Lower lobe of right lung (tissue), 2 donors: ENCODE measurements at places on chromosomes 12 and 14. TPM values are rescaled to one million over a fixed set of nuclear protein-coding genes. Genes with fewer than 3 reads are reported as not detected.

- H3K27ac ChIP-seq = no peak overlapping the region
- DNase-seq = no peak
- no peak overlapping the region for H3K4me3 ChIP-seq
- H3K36me3 ChIP-seq = no peaks in the 10 kb centered on the region
- H3K27me3 ChIP-seq = peaks cover 8% of the 10 kb centered on the region
- peaks cover 29% of the 10 kb centered on the region for H3K4me1 ChIP-seq
These were observed 19.8 kb upstream of the LYZ start for GRCh38 chr12:69328426-69328825.

DNA sequence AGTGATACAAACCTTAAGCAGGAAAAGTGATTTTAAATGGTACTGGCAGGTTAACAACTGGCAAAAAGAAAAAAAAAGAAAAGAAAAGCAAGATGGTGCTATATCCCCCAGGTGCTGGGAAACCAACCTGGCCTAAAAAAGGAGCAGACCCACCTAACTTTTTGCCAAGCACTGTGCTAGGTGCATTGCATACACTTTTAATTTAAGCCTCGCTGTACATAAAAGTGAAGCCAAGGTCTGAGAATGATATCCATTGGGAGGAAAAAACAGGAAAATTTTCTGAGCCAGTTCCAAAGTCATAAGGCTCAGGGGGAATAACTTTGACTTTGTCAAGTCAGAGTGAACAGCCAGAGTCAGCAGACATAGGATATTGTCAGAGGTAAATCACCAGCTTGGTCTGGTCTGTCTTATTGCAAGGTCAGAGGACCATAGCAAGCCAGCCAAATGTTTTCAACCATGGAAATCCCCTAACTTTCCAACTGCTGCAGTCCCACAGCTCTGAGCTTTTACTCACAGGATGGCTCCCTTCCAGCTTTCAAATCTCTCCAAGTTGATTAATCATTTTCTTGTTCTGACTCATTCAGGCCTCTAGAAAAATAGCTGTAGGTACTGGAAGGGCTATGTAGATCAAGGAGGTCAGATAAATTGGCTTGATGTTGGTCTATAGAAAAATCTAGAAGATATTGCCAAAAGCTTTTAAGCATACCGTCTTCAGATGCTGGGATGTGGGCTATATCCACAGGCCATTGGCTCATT, 412.9 kb downstream of the RAD51B start:
- no peaks in the 10 kb centered on the region for H3K36me3 ChIP-seq
- no peak for DNase-seq
- no peaks in the 10 kb centered on the region for H3K27me3 ChIP-seq
- H3K27ac ChIP-seq = peak overlapping the region; percentile 51

- H3K36me3 ChIP-seq = no peaks in the 10 kb centered on the region
- no peak for DNase-seq
- H3K27me3 ChIP-seq = no peaks in the 10 kb centered on the region
- H3K27ac ChIP-seq = no peak overlapping the region
These were observed 1.7 kb upstream of the DGLUCY start for GRCh38 chr14:91112194-91112593.

GRCh38 chr12:51128919-51129318, 44.0 kb downstream of the TFCP2 start:
- no peaks in the 10 kb centered on the region for H3K27me3 ChIP-seq
- no peaks in the 10 kb centered on the region for H3K4me1 ChIP-seq
- peaks cover 14% of the 10 kb centered on the region for H3K36me3 ChIP-seq
- no peak overlapping the region for H3K4me3 ChIP-seq
- no peak overlapping the region for H3K27ac ChIP-seq
- no peak for DNase-seq

DNA sequence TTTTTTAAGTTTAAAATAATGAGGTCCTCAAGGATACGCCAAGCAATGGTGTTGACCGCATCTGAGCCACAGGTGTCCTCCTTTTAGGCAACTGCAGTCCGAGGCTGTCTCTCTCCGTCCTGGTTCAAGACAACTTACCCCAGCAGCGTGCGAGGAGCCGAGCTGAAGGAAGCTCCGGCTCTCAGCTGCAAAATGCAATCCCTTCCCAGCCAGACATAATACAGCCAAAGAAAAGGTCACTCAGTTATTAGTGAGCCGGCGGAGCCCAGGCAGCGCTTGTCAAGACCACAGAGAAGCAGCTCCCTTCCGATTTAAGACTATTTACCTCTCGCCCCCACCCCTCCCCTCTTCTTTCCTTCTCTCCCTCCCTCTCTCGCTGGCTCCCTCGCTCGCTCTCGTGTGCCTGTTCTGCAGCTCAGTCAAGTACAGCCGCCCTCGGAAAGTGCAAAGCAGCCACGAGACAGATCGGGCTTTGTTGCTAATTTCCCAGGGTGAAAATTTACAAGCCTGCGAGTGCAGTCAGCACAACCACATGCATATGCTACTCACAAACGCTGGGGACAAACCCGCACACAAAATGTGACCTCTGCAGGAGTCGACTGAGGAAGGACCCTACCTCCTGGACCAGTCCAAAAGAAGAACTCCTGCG, 363 bp upstream of the LMO3 start:
- peak overlapping the region; percentile 56 for H3K4me3 ChIP-seq
- H3K36me3 ChIP-seq = no peaks in the 10 kb centered on the region
- H3K27ac ChIP-seq = peak overlapping the region; percentile 78
- peaks cover 15% of the 10 kb centered on the region for H3K27me3 ChIP-seq

DNA sequence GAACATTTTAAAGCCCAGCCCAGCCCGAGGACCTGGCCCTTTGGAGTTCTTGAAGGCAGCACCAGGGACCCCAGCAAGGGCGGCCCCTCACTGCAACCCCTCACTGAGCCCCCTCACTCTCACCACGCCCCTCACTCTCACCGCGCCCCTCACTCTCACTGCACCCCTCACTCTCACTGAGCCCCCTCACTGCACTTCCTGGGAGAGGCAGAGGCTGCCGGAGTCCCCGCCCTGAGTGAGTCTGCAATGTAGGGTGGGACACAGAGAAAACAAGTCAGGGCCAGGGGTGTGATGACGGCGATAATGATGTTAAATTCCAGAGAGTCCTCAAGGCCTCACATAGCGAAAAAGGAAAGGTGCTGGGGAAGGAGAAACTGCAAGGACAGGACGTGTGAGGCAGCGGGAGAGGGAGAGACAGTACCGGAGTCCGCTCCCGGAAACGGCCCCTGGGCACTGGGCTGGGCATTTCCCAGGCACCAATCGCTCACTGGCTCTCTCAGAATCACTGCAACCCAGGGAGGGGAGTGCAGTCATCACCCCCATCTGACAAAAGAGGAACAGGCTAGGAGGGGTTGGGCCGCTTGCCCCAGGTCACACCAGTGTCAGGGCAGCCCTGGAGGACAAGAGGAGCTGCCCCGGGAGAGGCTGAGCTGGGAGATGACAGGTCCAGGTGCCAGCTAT, 24.9 kb downstream of the CCDC88C start:
- no peaks in the 10 kb centered on the region for H3K36me3 ChIP-seq
- H3K4me1 ChIP-seq = peaks cover 63% of the 10 kb centered on the region
- no peak overlapping the region for H3K27ac ChIP-seq
- H3K4me3 ChIP-seq = no peak overlapping the region
- DNase-seq = peak; percentile 59

DNA sequence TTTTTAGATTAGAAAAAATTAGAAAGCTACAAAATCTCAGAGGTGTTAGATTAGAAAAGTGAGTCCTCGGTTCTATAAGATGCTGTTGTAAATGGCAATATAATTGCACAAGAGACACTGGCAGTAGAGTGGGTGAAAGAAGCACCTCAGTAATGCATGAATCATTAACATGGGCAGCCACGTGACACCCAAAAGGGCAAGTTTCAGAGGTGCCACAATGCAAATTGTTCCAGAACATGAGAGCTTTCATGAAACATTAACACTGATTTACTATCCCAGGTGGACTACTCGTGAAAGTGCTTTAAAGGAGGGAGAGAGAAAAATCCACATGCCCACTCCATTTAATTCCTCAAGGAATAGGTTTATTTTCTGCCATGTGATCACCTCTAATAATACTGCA, 108.4 kb downstream of the PTPRR start:
- no peak overlapping the region for H3K27ac ChIP-seq
- no peaks in the 10 kb centered on the region for H3K27me3 ChIP-seq
- no peaks in the 10 kb centered on the region for H3K36me3 ChIP-seq
- no peaks in the 10 kb centered on the region for H3K4me1 ChIP-seq

ACVRL1 gene
- total RNA-seq = 242 TPM
